ENCODE measurements at places on chromosomes 12 and 14. TPM values are rescaled to one million over a fixed set of nuclear protein-coding genes. Genes with fewer than 3 reads are reported as not detected.

Gene FGD4
- 55.5 TPM for total RNA-seq

DNA sequence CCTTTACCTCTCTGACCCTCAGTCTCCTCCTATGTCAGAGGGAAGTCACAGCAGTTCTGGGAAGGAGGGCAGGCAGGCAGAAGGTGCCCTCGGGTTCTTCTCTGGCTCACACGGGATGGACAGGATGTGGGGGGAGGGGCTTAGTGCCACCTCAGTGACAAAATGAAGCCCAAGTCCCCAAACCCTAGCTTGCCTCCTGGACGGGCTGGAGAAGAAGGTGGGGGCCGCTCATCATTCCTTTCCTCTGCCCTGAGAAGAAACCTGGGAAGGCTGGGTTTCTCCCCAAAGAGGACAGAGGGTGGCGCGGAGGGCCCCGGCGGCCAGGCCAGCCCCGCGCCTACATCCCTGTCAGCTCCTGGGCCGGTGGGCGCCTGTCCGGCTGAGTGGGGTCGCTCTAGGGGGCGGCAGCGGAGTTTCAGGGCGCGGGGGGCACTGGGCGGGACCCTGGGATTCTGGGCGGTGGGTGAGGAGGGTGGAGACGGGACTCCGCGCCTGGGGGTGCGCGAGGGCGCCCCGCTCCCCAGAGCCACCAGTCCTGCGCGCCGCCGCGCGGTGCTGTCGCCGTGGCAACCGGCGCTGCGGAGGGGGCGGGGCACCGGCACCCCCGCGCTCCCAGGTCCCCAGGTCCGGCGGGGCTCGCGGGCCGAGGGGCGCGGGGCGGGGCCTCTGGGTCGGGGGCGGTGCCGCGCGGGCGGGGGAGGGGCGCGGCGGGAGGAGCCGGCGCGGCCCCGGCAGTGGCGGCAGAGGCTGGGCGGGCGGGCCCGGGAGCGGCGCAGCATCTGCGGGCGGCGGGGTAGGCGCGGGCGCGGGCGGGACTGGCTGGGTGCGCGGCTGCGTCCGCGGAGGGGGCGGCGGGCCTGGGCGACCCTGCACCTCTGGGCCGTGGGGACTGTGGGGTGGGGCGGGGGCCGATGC is at the start of gene TMEM121:
Gene TMEM121, plus strand, starts transcription at position 723 of the 915 bp plus-strand sequence. CDS start 2,252 bp downstream, outside the sequence.
- no peaks in the 10 kb centered on the region for H3K27me3 ChIP-seq
- peak; percentile 54 for DNase-seq
- H3K4me1 ChIP-seq: peaks cover 15% of the 10 kb centered on the region
- no peak within 1 kb of the TSS for H3K27ac ChIP-seq

DNA sequence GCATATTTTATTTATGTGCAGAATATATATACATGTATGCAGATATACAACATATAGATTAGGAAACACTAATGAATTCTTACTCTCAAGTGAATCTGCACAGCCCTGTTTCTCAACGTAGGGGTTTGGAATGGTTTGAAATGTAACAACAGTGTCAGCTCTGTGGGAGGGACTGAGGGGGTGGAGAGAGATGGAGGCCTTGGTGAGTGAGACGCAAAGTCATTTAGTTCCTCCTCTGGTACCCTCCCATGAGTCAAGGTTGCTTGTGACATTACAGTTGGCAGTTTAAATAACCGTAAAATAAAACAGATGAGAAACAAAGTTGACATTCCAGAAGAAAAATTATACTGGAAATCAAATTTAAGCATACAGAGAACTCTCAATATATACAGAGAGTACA is 313.0 kb upstream of the PRKD1 start:
- no peak overlapping the region for H3K4me3 ChIP-seq
- H3K27ac ChIP-seq: no peak overlapping the region

- no peak for DNase-seq
- no peaks in the 10 kb centered on the region for H3K4me1 ChIP-seq
- no peak overlapping the region for H3K4me3 ChIP-seq
- no peaks in the 10 kb centered on the region for H3K27me3 ChIP-seq
- no peak overlapping the region for H3K27ac ChIP-seq
Measured at GRCh38 chr12:60094436-60094835, 498.6 kb downstream of the SLC16A7 start.

Gene SERPINA9
- total RNA-seq: not detected

GRCh38 chr12:5220099-5220498 is 176.4 kb downstream of the KCNA5 start:
- no peaks in the 10 kb centered on the region for H3K4me1 ChIP-seq
- H3K36me3 ChIP-seq: no peaks in the 10 kb centered on the region
- DNase-seq: no peak

GRCh38 chr12:5480218-5480937 is 48.5 kb downstream of the NTF3 start:
- peak; percentile 93 for DNase-seq

DNA sequence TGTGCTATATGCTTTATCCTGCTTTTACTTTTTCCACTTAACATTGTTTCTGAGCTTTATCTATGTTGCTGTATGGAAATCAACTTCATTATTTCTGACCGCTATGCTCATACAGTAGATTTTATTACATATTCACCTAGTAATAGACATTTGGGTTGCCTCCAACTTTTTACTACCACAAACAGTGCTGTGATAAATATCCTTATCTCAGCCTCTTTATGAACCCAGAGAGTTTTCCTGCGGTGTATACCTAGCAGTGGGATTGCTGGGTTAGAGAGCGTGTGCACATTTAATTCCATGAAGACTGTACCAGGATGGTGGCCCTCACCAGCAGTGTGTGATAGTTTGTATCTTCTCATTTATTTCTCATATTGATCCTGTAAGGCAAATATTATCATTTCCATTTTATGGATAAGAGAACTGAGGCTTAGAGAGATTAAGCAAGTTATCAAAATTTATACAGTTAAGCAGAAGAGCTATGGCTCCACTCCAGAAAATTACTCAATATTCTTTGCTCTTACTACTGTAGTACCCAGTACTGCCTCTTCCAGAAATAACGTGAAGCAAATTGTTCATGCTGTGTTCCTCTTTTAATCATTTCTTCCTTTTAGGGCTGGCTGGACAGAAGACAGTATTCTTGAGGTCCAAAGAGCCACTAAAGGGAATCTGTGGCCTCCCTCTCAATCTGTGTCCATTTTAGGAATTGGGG is 26.3 kb upstream of the CISTR start:
- DNase-seq: no peak
- H3K27ac ChIP-seq: no peak overlapping the region
- no peaks in the 10 kb centered on the region for H3K4me1 ChIP-seq
- H3K4me3 ChIP-seq: no peak overlapping the region
- no peaks in the 10 kb centered on the region for H3K36me3 ChIP-seq

DNA sequence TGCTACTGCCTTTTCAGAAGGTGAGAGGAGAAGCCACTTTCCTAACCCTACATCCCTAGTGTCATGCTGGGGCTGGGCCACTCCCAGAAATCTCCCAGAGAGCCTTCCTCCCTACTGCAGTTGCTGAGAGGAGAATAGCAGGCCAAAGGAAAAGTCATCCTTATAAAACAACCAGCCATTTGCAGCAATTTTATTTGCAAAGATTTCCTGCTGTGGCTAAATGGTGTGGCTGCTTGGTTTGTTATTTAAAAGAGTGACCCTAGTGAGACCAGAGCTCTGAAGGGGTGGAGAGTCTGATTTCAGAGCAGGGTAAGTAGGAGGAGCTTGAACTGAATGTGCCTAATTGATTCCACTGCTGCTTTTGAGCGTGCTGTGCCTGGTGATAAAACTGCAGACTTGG is 232.0 kb downstream of the GRIN2B start:
- DNase-seq: peak; percentile 40
- H3K27me3 ChIP-seq: no peaks in the 10 kb centered on the region
- H3K36me3 ChIP-seq: no peaks in the 10 kb centered on the region
- H3K4me3 ChIP-seq: no peak overlapping the region
- H3K27ac ChIP-seq: no peak overlapping the region

Gene EML5
- total RNA-seq: 2.8 TPM

GRCh38 chr12:105911966-105912365 is 226.8 kb downstream of the NUAK1 start:
- no peak overlapping the region for H3K4me3 ChIP-seq
- no peaks in the 10 kb centered on the region for H3K36me3 ChIP-seq
- H3K4me1 ChIP-seq: no peaks in the 10 kb centered on the region
- DNase-seq: no peak

- H3K27ac ChIP-seq: no peak overlapping the region
- no peak for DNase-seq
- H3K36me3 ChIP-seq: no peaks in the 10 kb centered on the region
- H3K4me1 ChIP-seq: no peaks in the 10 kb centered on the region
Measured at GRCh38 chr12:28980436-28980835, 168.6 kb upstream of the FAR2 start.
